Epithelial cell of esophagus (primary cell): ENCODE measurements at places on chromosomes 1 and 21.

- DNase-seq: peak; percentile 61
Observed at GRCh38 chr21:42234464-42235241, 15.7 kb downstream of the ABCG1 start.

DNA sequence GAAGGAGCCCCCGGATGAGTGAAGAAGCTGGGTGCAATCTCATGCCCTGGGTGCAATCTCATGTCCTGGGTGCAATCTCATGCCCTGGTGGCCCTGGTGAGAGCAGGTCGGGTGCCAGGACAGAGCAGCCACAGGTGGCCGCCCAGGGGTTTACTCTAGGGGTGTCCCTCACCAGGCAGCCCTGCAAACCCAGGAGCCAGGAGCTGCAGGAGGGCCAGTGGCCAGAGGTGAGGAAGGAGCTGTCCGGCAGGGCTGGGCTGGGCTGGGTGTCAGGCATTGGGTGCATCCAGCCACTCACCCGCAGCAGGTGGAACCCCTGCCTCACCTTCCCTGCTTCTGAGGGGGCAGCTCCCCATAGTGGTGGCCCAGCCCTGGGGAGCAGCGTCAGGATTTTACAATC is 79.2 kb downstream of the PRDM16 start:
- DNase-seq: no peak

GRCh38 chr1:204578867-204579664 is 62.9 kb downstream of the MDM4 start:
- no peak for DNase-seq

- no peak for DNase-seq
Observed at GRCh38 chr1:202565890-202566602, 144.2 kb downstream of the SYT2 start.

DNA sequence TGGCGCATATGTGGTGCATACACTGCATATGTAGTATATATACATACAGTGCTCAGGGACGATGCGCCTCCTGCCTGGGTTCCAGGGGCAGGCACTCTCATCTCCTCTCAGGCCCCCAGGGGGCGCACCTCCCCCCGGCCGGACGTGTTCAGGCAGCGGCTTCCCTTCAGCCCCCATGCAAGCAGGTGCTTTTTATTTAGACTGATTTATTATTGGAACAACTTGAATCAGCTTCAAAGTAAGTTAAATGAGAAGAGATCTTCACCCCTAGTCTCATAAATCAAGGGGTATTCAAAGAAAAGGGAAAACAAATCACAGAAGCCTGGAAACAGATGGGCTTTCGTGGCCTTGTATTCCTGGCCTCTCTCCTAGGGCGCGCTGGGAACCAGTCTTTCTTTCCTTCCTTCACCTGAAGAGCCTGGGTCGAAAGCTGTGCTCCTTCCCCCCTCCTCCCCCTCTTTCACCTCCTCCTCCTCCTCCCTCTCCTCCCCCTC is 64.6 kb downstream of the UBIAD1 start:
- DNase-seq: peak; percentile 42

DNA sequence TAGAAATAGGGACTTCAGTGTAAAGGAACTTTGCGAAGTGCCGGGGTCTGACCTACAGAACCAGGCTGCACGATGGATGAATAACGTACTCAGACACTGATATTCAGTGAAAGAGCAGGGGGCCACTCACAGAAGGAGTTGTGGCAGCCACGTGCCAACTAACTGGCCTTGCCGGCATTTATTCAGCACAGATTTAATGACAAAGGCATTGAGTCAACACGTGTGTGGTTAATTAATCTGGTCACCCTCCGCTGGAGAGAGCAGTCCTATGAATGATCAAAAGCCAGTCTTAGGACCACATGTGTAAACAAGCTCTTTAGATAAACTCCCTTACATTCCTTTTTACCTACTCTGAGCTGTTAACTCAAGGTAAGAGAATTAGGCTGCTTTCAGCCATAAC is 6.2 kb upstream of the B3GALT2 start:
- DNase-seq: no peak

DNA sequence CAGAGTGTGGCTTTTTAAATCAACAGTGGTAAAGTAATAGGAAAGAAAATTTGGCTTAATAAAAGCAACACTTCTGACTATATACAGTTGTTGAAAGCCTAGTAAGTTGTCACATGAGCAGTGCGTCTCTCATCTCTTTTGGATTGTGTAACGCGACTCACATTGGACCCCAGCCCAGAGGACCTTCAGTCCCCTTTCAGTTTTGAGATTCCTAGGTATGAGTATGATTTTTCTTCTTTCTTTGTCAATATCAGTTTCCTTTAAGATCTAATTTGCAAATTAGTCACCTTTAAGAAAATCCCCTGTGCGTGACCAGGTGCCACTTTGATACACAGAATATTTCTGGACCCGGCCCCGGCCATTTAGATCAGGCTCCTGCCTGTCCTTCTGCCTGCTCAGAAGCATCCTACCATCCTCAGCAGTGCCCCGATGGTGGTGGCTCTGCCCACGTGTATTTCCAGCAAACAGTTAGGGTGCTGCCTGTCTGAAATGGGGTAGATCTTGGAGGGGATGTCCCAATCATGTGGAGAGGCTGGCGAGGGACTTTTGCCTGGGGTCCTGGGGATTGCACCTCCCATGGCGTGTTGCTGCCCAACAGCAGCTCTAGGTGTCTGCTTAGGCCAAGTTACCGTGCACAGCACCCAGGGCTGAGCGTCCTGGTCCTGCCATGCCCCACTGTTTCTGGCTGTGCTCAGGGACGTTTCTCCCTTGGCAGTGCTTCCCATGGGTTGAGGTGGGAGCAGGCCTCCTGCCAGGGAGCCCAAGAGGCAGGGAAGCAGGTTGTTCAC is 21.1 kb downstream of the SNAP47 start:
- no peak for DNase-seq

- DNase-seq: peak; percentile 71
Observed at GRCh38 chr21:17003763-17004373, 509.0 kb upstream of the CXADR start.

DNA sequence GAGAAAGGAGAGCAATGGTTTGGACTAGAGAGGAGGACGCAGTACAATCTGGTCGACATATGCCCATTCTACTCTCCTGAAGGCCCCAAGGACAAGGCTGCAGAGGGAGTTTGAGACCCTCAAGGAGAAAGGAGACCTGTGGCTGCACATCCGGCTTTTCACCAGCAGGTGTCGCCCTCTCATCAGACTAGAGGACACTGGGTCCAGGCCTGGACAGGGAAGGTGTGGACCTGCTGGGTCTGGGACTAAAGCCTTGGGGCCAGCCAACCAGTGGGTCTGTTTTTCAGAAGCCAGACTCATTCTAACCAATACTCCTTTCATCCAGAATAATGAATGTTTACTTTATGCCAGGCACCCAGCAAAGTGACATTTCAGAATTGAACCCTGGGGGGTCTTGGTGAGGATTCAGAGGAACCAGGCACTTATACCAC is 5.0 kb downstream of the SRARP start:
- DNase-seq: peak; percentile 71

- no peak for DNase-seq
Observed at GRCh38 chr1:90936061-90936460, 85.8 kb downstream of the ZNF644 start.

DNA sequence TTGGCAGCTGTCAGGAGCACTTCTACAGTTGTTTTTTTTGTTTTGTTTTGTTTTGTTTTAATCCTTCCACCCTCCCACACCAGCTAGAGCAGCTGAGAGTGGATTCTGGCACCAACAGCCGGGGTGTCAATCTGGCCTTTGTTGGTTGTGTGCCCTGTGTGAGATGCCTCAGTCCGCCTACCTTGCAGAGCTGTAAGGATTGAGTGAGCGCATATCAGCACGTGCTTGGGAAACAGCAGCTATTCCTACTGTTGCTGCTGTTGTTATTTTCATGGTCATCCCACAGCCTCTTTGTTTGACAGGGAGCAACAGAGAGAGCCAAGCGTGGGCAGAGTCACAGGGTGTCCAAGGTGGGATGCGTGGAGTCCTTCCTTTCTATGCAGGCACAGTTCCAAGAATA is 50.4 kb downstream of the PGBD5 start:
- DNase-seq: no peak

DNA sequence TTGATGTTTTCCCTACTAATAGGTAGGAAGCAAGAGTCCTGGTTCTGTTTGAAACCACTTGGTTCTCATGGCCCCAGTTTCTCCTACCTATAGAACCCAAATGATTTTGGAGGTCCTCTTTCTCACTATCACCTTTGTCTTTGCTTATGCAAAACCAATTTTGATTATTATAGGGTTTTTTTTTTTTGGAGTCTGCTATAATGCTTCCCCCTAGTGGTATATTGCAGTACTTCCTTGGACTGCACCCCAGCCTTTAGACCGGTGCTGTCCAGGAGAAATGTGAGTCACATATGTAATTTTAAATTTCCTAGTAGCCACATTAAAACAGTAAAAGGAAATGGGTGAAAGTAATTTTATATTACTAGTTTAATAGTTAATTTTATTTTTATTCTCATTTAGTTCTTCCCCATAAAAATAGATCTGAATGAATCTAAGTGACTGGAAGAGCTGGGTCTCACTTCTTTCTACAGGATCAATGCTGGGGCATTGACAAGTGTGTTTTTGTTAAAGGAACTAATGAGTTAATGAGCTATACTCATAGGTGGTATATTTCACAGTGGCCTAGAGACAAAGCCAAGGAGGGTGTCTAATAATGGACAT is 10.6 kb downstream of the FCMR start:
- DNase-seq: peak; percentile 77

DNA sequence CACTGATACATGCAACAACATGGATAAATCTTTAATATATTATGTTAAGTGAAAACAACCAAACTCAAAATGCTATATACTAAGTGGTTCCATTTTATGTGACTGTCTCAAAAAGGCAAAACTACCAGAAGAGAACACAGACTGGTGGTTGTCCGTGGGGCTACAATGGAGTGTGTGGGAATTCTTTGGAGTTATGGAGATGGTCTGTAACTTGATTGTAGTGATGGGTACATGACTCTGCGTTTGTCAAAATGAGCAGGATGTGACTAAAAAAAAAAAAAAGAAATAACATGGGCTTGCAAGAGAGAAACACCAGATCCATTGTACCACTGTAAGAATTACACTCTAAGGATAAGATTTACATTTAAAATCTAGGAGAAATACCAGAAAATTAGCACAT is 52.2 kb upstream of the KIAA1614 start:
- DNase-seq: no peak

DNA sequence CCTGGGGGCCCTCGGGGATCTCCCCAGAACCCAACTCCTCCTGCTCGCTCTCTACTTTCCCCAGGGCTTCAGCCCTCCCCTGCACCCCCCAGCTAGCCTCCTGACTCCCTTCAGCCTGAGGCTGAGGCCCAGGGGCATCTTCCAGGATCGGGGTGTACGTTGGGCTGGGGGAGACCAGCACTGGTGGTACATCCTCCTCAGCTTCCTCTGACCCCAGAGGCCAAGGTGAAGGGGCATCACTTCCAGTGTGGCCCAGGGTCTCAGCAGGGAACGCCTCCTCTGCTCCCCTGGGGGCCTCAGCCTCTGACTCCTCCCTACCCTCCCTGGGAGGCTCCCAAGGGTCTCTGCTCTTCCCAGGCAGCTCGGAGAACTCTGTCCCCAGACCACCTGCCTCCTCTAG is 6.8 kb downstream of the NES start:
- no peak for DNase-seq

DNA sequence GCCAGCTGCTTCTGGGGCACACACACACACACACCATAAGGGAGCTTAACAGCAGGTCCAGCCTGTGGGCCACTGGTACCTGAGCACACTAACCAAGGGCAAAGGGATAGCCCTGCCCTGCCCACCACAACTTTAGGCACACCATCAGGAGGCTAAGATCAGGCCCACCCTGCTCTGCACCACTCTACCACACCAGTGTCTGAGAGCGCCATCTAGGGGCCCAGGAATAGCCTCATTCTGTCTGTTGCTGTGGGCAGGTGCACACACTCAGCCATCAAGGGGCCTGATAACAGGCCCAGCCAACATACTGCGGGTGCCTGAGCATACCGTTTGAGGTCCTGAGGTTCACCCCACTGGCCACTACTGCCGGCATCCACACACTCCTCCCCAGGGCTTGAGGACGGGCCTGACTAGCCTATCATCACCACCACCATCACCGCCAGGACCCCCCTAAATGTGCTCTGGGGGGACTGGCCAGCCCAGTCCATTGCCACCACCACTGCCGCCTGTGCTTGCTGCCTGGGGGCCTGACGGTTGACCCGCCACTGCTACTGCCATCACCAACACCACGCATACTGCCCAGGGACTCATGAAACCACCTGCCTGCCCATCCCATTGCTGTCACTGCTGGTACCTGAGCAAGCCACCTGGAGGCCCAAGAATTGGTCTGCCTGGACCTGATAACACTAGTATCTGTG is 31.3 kb downstream of the NSL1 start:
- DNase-seq: peak; percentile 41

GRCh38 chr1:26239936-26240335 is 5.9 kb downstream of the CEP85 start:
- DNase-seq: no peak

DNA sequence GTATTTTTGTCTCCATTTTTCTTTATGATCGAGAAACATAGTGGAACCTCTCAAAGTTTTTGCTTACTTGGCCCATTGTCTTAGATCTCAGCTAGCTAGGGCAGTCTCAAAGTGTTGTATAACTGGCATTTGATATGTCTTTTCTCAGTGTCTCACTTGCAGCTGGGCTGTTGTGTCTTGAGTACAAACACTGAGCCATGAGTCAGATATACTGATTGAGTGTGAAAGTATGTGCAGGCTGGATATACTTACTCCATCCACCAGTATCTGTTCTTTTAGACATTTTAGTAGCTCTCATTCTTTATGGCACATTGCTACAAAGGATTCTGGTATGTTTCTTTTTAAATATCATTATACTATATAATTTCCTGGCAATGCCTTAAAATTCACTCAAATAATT is 14.3 kb upstream of the GPR52 start:
- DNase-seq: peak; percentile 76

DNA sequence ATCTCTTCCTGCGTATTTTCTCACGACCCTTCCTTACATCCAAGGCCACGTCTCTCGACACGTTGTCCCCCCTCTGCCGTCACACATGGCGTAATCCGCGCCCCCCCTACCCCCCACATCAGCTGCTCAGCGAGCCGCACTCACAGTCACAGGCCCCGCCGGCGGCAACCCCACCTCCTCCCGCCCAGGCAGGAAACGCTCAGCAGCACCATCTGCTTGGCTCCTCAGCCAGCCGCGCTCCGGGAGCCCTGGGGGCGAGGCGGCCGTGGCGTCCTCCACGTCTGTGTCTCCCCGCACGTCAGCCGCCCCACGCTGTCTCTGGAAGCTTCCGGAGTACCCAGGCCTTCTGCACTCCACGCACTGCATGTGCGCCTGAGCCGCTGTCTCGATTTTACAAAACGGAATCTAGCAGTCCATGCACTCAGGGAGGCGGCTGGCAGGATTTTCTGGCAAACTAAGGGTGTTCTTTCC is 64.6 kb downstream of the SIK1 start:
- DNase-seq: peak; percentile 68
